IPS-NIHi11 (cell line): ENCODE measurements at places on chromosomes 2 and 18.
A peak's percentile ranks its signal among the peaks of the same experiment; 100 is the strongest.

- DNase-seq, result peak; percentile 77
Observed at GRCh38 chr2:190996338-190996946, 17.5 kb downstream of the STAT1 start.

GRCh38 chr2:173199294-173199693 is 123.6 kb downstream of the MAP3K20 start:
- no peak for DNase-seq

DNA sequence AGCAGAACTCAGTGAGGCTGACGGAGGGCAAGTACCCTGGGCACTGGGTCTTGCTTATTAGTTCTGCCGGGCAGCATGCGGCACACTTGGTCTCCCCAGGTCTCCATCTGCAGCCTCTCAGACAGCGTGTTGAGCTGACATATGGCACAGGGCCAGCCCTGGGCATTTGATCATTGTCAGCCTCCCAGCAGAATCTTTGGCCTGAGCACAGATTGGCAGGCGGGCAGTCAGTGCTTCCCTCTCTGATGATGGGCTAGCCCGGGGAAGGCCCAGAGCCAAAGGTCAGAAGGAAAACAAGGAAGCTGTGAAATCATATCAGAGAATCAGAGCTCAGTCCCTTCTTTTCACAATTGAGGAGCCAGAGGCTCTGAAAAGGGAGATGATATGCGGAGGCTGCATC is 150.1 kb upstream of the LRRTM1 start:
- no peak for DNase-seq

DNA sequence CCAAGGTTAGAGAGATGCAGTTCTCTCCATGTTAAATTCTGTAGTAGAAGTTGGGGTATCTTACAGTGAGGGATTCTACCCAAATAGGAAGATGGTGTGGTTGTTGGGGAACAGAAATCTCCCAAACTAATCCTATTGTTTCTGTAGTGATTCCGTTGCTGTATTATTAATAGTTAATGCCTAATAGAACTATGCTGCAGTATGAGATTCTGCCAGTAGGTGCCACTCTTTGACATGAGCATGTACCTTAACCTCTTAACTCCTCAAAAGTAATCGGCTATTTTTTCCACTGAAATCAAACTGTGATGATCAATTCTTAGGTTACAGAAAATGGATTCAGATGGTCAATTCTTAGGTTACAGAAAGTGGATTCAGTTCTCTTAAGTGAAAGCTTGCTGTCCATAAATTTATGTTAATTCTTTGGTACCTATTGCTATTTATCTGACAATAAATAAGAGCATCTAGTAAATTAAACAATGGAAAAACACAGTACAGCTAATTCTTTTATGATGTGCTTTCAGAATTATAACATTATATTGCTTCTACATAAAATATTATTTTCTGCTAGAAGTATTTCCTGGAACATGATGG is 97.9 kb upstream of the DLX2 start:
- DNase-seq, result no peak

DNA sequence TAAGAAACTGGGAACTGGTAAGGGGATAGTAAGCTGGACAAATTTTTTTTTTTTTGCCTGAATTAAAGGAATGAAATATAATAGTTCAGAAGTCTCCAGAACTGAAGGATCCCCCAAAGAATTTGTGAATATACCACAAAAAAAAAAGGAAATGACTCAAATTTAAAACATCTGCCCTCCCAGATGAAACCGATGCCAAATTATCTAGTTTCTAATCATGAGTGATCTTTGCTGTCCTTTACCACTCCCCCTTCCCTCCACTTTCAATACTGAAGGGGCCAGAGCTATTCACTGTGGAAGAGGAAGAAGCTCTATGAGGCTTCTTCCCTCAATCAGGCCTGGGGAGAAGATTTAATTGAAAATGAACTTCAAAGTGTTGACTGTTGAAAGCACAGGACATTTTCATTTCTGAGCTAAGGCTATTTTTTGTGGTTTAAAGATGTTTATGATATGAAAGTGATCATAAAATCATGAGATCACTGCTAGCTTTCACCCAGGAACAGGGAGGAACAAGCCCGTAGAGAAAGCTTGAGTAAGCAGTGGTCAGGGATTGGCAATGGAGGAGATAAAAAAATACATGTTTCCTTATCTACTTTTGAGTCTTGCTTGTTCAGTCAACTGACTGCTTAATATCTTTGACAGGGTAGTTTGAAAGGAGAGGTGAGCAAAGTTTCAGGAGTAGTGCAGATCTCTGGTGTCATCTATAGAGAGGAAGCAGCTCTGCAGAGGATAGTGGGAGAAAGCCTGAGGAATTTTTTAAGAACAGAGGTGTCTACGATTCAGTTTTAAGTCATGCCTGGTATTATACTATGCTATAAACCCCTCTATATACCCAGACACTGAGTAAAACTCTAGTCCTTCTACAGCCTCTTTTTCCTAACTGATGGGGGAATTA is 409.5 kb upstream of the FIGN start:
- no peak for DNase-seq

DNA sequence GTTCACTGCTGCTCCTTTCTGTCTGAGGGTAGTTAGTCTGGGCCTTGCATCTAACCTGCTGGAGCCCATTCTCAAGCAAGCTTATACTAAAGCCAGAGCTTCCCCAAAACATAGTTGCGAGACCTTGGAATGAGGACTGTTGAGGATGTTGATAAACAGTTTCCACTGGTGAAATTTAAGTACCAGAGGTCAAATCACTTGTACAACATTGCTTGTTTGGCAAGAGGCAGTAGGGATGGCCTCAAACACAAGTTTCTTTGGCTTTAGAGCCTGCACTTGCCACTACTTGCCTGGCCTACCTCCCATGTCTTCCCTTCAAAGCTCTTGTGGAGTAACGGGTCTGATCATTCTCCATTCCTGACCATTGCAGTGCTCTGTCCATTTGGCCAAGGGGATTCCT is 262.7 kb downstream of the FHOD3 start:
- DNase-seq, result no peak

- DNase-seq, result peak; percentile 61
Observed at GRCh38 chr2:233422050-233422639, 67.9 kb downstream of the DGKD start.

DNA sequence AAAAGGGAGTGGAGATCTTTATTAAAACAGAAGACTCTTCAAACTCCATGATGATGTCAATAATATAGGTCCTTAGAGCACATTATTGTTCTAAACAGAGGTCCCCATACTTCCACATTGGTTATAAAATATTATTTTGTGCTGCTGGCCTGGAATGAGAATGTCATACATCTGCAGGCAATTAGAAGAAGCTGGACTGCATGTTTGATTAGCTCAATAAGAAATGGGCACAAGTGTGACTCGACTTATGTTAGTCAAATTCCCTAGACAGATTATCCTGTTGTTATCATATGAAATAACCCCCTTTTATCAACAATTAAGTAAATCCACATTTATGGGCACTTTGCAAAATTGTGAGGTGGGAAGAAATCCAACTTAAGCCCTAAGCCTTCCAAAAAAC is 8.8 kb downstream of the EFEMP1 start:
- no peak for DNase-seq

DNA sequence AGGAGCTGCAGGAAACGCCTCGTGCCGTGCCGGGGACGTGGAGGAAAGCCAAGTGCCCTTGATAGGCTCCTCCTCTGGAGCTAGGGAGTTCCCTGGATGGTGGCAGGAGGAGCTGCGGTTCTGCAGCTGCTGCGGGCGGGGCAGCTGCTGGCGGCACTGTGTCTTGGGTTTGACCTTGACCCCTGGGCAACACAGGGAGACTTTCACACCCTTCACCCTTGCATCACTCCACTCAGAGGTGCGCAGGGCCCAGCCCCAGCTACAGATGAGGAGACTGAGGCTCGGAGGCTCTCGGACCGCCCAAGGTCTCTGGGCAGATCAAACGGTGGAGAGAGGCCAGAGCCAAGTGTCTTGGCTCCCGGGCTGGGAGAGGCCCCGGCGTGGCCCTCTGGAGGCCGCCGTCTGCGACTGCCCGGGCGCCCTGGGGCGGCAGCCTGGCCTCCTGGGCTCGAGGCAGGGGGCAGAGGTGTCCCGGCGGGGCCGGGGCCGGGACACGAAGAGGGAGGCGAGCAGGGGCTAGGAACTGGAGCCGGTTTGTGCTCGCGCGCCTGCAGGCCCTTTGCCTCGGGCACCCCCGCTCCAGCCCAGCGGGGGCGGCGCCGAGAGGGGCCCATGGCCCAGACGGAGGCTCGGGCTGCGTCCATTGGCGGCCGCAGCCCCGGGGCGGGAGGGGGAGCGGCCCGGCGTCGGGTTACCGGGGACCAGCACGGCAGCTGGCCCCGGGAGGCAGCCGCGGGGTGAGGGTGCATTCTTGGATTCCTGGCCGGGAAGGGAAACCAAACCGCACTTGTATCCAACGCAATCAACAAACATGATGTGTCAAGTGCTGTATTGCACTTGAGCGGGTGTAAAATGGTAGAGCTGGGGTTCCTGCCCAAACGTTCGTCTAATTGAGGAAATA is 129.6 kb upstream of the SLC1A4 start:
- DNase-seq, result peak; percentile 91

GRCh38 chr2:85377083-85377482 is 22.5 kb downstream of the ELMOD3 start:
- no peak for DNase-seq

DNA sequence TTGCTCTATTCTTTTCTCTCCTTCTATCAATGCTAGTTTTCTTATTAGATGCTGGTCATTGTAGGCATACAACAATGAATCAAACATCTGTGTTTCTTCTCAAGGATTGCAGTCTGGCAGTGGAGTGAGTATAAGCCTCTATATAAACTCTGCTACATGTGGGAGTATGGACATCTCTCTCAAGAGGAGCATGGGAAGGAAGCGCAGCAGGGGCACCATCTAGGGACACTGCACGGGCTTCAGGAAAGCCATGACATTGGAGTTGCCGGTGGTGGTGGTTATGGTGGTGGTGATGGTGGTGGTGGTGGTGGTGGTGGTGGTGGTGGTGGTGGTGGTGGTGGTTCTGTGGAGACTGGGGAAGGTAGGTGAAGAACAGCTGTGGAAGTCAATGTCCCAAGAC is 462.6 kb downstream of the RNF144A start:
- no peak for DNase-seq

DNA sequence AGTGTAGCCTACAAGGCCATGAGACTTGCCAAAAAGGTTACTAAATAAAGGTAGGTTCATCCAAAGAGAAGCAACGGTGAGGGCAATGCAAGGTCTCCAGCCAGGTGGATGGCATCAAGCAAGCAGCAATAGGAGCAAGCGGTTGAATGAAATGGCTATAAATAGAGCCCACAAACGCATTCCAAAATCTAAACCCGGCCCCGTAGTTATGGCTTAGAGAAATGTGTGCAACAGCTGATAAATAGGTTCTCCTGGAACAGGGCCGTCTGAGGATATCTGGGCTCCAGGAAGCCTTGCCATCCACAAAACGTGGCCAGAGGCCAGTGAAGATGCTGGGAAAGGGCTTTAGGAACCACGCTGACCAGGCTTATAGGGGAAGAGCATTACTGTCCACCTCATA is 146.1 kb upstream of the PID1 start:
- DNase-seq, result no peak
